ENCODE measurements at places on chromosomes 12 and 14.

GRCh38 chr14:93716746-93717667 lies 71.3 kb downstream of the PRIMA1 start:
- no peak for DNase-seq

DNA sequence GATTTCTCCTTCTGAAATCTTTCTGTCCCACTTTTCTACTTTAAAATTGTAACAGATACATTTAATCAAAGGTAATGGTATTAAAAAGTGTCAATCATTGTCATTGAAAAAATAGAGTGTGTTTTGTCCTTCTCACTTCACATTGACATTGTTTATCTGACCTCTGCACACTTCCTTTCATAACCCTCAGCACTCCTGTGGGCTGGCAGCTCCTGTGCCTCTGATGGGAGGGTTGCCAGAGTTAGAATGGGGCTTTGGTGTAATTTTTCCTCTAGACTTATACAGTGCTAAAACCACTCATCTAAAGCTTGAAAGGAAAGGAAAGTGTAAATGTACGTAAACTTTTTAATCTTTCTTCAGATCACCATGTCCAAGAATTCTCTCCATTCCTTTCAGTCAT lies 23.7 kb downstream of the KCNA1 start:
- no peak for DNase-seq

DNA sequence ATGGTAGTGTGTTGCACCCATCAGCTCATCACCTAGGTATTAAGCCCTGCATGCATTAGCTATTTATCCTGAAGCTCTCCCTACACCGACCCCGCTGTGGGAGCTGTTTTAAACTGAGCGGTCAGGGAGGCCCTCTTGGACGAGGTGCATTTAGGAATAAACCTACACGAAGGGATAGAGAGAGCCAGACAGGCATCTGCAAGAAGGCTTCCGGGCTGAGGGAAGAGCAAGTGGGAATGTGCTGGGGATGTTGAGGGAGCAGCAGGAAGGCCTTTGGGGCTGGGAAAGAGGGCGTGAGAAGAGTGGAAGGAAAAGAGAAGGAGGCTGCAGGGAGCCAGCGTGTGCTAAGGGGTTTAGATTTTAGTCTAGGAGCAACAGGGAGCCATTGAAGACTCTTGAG lies 34.5 kb downstream of the RPH3A start:
- DNase-seq = no peak

- no peak for DNase-seq
Observed at GRCh38 chr14:33669111-33669510, 281.8 kb downstream of the EGLN3 start.

GRCh38 chr14:100544506-100545141 lies 42.6 kb downstream of the BEGAIN start:
- DNase-seq = no peak

DNA sequence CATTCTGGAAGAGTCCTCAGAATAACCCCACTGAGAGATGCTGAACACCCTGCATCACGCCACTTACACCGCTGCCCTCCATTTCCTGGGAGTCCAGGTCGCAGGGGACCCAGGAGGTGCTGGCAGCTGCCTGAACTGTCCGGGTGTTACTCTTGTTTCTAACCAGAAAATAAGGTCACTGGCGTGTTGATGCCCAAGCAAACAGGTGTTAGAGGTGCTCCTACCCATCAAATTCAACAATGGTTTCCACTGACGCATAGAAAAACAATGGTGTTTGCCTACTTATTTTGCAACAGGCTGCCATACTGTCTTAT lies 23.8 kb downstream of the PITPNM2 start:
- DNase-seq = peak; percentile 9

DNA sequence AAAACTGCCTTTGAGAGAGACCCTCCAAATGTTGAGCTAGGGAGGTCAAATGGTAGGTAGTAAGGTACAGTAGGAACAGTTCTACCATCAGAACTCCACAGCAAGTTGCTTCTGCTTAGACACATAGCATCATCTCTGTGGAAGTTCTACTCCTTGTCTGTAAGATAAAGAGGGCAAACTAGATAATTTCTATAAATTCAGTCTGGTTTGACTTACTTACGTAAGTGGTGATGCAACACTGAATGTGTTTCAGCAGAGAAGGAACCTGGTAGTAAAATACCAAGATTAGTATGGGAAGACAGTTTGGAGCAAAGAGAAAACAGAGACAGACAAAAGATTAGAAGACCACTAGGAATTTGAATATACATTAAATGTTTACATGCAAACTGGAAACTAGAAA lies 42.0 kb downstream of the KITLG start:
- no peak for DNase-seq

GRCh38 chr14:91021991-91022621 lies 38.3 kb downstream of the RPS6KA5 start:
- no peak for DNase-seq

DNA sequence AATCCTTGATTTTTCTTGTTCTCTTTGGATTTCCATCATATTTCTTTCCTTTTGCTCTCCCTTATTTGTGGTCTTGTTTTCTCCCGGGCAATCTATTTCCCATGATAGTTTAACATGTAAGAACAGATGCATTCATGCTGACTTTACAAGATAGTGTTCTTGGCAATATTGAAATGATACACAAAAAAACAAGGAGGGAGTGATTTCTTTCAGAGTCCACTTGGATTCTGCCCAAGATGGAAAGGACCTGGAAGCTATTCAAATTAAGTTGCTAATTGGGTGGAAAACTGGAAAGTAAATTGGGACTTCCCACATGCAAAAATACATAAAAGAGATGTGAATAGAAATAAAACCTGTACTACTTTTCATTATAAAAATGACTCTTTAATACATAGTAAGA lies 14.4 kb upstream of the YARS2 start:
- no peak for DNase-seq

DNA sequence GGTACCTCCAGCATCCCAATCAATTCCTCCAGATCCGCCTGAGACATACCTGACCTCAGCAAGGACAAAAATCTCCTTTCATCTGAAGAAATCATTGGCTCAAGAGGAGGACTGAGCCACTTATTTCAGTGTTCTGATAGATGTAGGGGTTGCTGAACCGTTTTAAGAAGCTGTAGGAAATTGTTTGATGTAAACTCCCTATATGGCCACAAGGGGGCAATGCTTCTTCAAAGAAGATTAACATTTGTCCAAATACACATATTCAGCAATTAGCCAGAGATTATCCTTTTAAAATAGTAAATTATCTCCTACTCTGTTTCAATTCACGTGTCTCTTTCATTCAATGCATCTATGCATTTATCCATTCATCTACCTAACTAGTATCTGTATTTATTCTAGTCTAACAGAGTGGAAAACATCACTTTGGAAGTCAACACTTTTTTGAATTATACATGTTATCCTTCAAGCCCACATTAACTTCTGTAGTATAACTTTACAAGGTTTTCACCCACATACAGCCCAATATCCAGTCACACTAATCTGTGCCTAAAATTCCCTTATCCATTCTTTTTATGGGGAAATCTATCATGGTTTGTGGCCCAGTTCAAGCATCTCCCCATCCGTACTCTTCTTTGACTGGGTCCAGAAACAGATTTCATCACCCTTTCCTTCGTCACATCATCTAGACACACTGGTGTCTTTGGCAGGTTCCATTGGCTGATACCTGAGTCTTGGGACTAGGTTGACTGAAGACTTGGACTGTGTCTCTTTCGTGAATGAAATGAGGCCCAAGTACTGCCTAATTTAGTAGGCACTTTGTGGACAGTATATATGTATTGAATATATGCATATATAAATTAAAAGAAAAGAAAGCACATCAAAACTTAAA lies 411.0 kb upstream of the OR4E1 start:
- no peak for DNase-seq

DNA sequence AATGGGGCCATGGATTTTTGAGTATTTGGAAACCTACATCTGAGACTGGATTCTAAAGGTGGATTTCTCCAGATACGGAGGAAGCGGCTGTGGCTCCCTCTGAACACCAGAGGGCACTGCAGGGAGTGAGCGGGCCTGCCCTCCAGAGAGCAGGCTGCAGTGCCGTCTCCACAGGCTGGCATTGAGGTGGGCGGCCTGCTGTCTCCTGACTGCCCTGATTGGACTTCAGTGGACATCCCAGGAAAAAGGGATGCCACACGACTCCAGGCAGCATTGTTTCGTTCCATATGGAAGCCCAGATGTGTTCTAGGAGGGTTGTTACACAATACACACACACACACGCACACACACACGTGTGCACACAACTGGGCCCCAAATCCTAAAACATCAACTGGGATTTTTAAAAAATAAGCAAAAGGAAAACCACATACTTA lies 20.9 kb upstream of the ANO2 start:
- peak; percentile 92 for DNase-seq

DNA sequence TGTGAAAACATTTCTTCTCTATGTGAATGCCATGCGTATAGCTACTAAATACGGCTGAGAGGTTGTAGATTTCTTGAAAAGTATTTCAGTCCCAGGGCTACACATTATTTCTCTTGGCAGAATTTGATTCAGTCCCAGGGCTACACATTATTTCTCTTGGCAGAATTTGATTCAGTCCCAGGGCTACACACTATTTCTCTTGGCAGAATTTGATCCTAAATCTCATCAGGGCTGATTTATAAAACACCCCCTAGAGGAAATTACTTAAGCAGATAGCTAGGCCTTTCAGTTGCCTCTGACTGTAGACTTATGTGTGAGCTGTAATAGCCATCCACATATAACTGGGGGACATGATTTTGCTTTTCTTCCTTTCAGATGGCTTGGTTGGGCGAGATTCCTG lies 50.4 kb downstream of the AK7 start:
- DNase-seq = no peak

DNA sequence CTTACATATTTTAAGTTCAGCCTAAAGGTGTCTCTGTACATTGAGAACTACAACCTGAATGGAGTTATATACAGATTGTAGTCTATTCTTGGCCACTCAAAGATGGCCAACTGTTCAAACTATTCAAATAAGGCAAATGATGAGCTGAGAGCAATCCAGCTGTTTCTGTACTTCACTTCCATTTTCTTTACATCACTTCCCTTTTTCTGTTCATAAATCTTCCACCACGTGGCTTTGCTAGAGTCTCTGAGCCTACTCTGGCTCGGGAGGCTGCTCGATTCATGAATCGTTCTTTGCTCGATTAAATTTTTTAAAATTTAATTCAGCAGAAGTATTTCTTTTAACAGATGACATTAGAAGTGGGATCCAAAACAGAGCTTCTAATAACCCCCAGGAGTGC lies 879.7 kb downstream of the GALC start:
- no peak for DNase-seq

- no peak for DNase-seq
Observed at GRCh38 chr12:123444092-123445026, 7.9 kb upstream of the RILPL2 start.

GRCh38 chr14:29636870-29637269 lies 290.8 kb downstream of the PRKD1 start:
- DNase-seq = no peak

GRCh38 chr14:71690478-71690877 lies 241.8 kb upstream of the RGS6 start:
- DNase-seq = no peak

GRCh38 chr14:51643140-51643539 lies 8.6 kb upstream of the FRMD6 start:
- no peak for DNase-seq

DNA sequence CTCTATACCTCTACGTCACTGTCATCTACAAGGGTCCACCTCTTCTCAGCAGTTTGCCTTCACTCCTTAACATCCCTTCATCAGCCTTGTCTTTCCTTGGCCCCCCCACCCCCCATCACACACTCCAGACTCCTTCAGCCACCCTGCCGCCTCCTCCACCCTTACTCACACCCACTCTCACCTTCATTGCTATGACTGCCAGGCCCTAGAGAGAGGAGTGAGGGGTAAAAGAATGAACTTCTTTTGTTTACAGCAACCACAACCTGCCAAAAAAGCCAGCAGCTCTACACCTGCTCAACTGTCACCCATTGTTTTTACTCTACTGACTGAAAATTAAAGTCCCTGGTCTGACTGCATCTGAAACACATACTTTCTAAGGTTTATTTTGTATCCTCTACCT lies 112.8 kb downstream of the DUSP6 start:
- no peak for DNase-seq

DNA sequence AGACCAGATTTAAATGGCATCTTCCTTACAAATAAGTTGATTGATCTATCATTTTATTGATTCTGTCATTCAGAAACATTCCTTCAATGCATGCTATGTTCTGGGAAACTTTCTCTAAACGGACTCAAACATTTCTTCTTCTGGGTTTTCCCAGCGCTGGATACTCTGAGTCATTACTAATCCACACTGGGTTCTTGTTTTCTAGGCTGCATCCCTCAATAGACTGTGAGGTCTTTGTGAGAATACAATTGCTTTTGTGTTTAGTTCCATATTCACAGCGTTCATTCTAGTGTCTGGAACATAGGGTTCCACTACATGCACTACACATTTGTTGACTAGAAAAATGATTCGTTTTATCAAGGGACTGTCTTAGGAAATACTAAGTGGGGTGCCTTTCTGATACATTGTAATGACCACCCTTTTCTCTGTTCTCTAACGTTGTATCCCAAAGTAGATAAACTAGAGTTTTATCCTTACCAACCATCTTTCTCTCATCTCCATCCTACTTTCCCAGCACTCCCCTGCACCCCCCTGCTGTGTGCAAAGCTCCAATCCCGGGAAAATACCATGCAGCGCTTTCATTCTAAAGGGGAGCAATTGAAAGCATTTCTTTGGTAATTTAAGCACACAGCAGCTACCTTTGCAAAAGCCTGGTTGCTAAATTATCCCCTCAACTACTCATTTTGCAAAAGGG lies 878.7 kb downstream of the DIO2 start:
- DNase-seq = no peak

- no peak for DNase-seq
Observed at GRCh38 chr12:120110550-120111501, 5.7 kb downstream of the RAB35 start.

- DNase-seq = peak; percentile 26
Observed at GRCh38 chr14:77023001-77023996, 5.2 kb downstream of the IRF2BPL start.

DNA sequence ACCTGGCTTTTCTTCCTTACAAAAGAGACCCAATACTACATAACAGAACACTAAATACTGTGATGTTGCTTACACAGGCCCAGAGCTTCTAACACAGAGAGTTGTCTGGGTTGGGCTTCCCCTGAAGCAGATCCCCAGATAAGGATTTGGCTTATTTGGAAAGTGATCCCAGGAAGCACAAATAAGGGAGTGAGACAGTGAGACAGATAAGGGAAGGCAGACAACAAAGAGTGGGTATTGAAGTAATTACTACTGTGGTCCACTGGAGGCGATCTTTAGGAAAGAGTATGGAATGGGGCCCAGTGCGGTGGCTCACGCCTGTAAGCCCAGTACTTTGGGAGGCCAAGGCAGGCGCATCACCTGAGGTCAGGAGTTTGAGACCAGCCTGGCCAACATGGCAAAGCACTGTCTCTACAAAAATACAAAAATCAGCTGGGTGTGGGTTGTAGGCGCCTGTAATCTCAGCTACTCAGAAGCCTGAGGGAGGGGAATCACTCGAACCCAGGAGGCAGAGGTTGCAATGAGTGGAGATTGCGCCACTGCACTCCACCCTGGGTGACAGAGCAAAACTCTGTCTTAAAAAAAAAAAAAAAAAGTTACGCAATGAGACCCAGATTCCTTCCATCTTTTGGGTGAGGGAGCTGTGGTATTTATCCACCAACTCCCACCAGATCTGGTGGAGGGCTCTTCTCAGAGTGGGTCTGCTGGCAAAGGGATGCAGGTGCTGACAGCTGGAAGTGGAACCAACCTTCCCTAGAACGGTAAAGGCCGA lies 10.2 kb upstream of the C12orf43 start:
- DNase-seq = no peak
